ENCODE measurements at places on chromosomes 1 and 21. TPM values are rescaled to one million over a fixed set of nuclear protein-coding genes. Genes with fewer than 3 reads are reported as not detected.

DNA sequence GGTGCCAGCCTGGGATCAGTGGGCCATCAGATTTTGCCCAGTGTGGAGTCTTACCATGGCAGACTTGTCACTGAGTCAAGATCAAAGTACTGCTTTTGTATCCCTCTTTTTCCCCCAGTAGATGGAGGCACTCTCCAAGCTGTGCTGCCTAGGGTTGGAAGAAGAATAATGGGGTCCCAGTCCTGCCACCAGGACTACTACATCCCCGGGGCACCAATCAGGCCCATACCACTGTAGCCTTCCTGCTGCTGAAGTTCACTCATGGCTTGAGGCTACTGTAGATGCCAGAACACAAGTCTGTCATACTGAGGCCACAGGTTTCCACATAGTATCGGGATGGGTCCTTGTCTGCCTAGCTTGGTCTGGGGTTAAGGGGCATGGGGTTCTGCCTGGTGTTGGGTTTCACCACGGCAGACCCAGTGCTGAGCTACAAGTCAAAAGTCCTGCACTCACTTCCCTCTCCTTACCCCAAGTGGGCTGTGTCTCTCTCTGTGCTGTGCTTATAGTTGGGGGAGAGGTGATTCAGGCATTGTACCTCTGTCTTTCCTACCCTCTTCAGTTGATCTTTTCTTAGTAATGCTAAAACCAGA lies 53.4 kb downstream of the PKN2 start:
- H3K27ac ChIP-seq: no peak overlapping the region
- H3K4me1 ChIP-seq: no peaks in the 10 kb centered on the region
- no peaks in the 10 kb centered on the region for H3K27me3 ChIP-seq
- DNase-seq: no peak
- H3K4me3 ChIP-seq: no peak overlapping the region
- peaks cover 8% of the 10 kb centered on the region for H3K36me3 ChIP-seq

DNA sequence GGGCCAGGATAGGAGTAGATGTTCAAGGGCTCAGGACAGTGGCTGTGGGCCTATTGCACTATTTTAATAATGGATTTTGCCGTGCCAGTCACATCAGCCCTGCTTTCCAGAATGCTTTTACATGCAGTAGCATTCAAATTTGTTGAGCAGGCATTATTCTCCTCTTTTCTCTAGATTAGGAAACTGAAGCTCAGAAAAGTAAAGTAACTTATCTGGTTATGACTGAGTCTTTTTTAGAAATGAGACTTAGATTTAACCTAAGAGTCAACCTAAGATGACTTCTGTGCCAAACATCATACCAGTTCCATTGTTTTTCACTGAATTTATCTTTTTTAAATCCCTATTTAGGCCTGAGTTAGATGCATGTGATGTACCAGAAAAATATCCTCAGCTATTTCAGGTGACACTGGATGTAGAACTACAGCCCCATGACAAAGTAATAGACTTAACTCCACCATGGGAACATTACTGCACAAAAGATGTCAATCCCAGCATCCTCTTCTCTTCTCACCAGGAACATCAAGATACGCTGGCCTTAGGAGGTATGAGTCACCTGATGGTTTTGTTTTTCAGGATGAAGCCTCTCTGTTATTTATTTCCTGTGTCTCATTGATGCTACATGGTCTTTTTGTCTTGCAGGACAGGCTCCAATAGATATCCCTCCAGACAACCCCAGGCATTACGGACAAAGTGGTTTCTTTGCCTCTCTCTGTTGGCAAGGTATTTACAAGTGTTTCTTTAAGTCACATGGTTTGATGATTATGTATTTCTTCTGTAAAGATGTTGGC lies 31.4 kb upstream of the LEPR start:
- H3K4me3 ChIP-seq: no peak overlapping the region
- H3K36me3 ChIP-seq: no peaks in the 10 kb centered on the region

DNA sequence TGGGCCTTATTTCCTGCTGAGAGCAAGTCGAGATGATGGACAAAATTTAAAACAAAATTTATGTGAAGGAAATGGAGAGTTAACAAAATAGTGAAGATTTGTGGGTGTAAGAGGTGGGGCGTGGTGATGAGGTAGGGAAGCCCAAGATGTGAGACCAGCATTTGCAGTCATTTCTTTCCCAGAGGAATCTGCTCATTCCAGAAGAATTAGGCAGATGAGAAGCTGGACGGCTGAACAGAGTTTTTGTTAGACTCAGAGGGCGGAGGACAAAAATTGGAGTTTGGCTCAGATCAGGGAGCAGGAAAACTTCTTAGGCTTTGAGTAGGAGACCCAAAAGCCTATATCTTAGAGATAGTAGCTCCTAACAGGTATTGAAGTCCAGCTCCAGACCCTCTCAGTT lies 65.3 kb downstream of the CAMTA1 start:
- no peaks in the 10 kb centered on the region for H3K27me3 ChIP-seq
- no peaks in the 10 kb centered on the region for H3K36me3 ChIP-seq
- no peak overlapping the region for H3K27ac ChIP-seq
- DNase-seq: no peak

DNA sequence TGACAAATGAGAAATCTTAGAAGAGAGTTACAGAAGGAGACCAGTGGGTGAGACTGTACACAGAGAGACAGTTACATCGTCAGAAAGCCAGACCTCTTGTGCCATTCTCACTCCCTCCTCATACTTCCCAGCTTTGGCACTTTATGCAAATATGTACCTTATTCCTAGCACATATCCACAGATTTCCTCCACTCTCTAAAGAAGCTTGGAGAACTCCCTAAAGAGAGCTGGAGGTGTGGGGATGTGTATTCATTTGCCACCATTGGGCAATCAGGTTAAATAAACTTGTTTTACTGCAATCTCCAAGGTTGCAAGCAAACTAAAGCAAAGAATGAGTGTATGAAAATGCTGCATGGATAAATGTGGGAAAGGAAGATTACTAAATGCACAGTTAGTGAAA lies 380.9 kb upstream of the PRMT6 start:
- no peaks in the 10 kb centered on the region for H3K36me3 ChIP-seq
- H3K4me3 ChIP-seq: no peak overlapping the region
- no peaks in the 10 kb centered on the region for H3K4me1 ChIP-seq
- H3K27ac ChIP-seq: no peak overlapping the region
- no peaks in the 10 kb centered on the region for H3K27me3 ChIP-seq

DNA sequence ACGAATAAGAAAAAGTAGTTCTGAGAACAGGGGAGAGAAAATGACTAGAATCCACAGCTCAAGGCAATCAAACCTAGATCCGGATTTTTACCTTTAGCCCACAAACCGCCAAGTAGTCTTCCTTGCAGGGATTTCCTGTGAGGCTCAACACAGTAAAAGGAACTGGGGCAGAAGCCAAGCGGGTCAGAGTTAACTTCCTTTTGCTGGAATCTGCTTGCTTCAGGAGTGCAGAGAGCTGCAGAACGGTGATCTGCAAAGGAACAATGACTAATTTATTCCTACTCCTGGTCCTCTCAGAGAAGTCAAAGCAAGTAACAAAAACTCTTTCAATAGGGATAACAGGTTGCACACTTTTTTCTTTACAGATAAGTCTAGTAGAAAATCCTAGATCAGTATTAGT lies 53.4 kb downstream of the UBR4 start:
- DNase-seq: no peak
- H3K4me3 ChIP-seq: no peak overlapping the region
- H3K4me1 ChIP-seq: no peaks in the 10 kb centered on the region
- H3K27ac ChIP-seq: no peak overlapping the region
- H3K27me3 ChIP-seq: no peaks in the 10 kb centered on the region

DNA sequence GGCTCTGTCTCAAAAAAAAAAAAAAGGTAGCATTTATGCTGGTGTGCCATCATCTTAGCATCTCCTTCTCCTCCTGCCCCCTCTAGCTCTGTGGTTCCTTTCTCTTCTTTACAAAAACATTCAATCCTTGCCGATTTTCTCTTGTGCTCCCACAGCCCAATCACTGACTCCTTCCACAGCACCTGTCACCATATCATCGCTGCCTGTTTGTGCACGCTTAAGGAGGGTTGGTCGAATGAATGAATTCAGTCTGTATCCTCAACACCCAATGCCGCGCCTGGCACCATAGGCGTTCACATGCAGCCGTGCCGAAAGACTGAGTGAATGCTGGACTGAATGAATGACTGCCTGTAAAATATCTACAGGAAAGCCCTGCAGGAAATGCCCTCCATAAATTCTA lies 7.9 kb downstream of the RNU5D-1 start:
- H3K4me3 ChIP-seq: peak overlapping the region; percentile 46
- no peaks in the 10 kb centered on the region for H3K36me3 ChIP-seq
- DNase-seq: no peak
- H3K4me1 ChIP-seq: peaks cover 24% of the 10 kb centered on the region
- H3K27ac ChIP-seq: peak overlapping the region; percentile 54

- H3K27ac ChIP-seq: no peak overlapping the region
- peaks cover 67% of the 10 kb centered on the region for H3K27me3 ChIP-seq
- H3K4me1 ChIP-seq: no peaks in the 10 kb centered on the region
- no peaks in the 10 kb centered on the region for H3K36me3 ChIP-seq
- no peak for DNase-seq
- H3K4me3 ChIP-seq: no peak overlapping the region
These were observed 866 bp upstream of the FNDC5 start for GRCh38 chr1:32871364-32872191.

DNA sequence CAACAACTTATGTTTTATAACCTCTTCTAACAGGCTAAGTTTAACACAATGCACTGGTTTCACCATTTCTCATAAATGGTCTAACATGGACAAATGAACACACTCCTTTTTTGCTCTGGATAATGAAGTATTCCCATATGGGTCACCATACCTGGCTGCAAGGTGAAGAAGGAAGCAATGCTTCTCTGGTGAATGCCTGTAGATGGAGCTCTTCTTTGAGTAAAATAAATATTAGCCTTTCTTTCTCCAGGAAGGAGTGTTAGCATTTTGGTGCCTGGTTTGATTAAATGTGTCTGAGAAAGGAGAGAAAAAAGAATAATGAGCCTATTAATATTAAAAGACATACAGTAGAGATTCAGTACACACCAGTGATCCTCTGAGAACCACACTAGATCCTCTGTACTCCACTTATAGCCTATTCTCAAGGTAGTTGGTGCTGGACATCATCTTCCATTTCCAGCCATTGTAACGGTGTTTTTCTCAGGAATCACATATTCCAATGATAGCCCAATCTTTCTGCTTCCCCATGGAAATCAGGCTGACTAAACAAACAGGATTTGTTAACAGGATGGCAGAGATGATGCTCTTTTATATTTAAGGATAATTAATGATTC lies 17.6 kb downstream of the MTFR1L start:
- no peak overlapping the region for H3K27ac ChIP-seq
- H3K4me1 ChIP-seq: peaks cover 4% of the 10 kb centered on the region

- no peaks in the 10 kb centered on the region for H3K36me3 ChIP-seq
- DNase-seq: no peak
- H3K4me3 ChIP-seq: no peak overlapping the region
- H3K4me1 ChIP-seq: peaks cover 49% of the 10 kb centered on the region
- no peak overlapping the region for H3K27ac ChIP-seq
- H3K27me3 ChIP-seq: no peaks in the 10 kb centered on the region
These were observed 166.1 kb downstream of the HIVEP3 start for GRCh38 chr1:41752514-41753170.

- no peaks in the 10 kb centered on the region for H3K36me3 ChIP-seq
- H3K27me3 ChIP-seq: no peaks in the 10 kb centered on the region
- no peak overlapping the region for H3K27ac ChIP-seq
- H3K4me1 ChIP-seq: no peaks in the 10 kb centered on the region
These were observed 654.2 kb upstream of the PKN2 start for GRCh38 chr1:88029899-88030298.

DNA sequence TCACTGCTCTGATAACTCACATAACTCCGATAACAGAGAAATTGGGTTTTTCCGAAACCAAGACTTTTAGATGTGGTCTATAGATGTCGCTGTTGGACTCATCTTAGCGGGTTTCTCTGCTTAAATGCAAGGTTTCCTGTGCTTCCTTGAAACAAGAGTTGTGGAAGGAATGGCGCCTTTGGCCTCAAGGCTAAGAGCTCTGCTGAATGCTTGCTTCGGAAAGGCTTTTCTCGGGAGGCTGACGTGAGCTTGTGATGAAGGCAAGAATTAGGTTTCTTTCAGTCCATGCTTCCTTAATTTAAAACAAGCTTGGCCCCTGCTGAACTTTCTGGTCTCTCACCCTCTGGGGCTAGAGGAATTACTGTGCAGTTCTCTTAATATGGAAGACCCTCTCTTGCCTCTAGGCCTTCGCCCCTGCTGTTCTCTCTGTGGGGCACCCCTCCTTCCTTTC lies 113.5 kb downstream of the MAP3K21 start:
- DNase-seq: no peak
- H3K4me1 ChIP-seq: no peaks in the 10 kb centered on the region
- no peak overlapping the region for H3K4me3 ChIP-seq

- H3K4me1 ChIP-seq: no peaks in the 10 kb centered on the region
- no peak for DNase-seq
- no peak overlapping the region for H3K27ac ChIP-seq
- no peaks in the 10 kb centered on the region for H3K36me3 ChIP-seq
- no peak overlapping the region for H3K4me3 ChIP-seq
- no peaks in the 10 kb centered on the region for H3K27me3 ChIP-seq
These were observed 11.1 kb downstream of the NOS1AP start for GRCh38 chr1:162080472-162081015.

- no peaks in the 10 kb centered on the region for H3K36me3 ChIP-seq
- H3K27ac ChIP-seq: no peak overlapping the region
- H3K4me3 ChIP-seq: no peak overlapping the region
- peaks cover 34% of the 10 kb centered on the region for H3K4me1 ChIP-seq
- DNase-seq: no peak
These were observed 276.7 kb downstream of the PTPRC start for GRCh38 chr1:198915327-198916231.

DNA sequence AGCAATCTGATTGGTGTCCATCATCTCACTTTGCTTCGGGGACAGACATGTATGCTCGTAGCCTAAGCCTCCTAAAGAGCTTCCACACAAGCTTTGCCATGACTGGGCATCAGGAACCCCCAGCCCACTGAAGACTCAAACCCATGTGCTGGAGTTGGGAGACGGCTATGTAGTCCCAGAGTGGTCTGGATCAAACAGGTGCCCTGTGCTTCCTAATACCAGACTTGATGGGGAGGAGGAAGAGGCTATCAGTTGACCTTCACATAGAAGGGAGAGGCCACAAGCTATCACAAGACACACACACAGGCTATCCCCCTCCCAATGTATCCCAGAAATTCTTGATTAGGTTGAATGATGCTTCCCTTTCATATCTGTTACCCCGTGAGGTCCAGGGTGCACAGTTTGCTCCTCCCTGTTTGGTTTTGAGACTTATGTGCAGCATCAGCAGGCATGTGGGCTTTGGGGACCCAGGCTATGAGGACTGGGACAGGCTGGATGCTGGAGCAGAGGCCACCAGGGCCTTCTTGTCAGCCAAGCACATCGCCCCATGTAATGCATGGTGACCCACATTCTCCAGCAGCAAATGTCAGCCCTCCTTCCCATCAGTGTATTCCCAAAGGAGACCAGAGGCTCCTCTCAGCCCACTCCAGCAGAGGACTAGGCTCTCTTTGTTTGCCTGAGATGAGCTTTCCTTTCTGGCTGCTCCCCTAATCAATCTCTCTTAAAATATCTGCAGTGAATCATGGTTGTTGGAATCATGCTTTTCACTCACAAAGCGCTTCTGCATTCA lies 159.8 kb downstream of the GRIK3 start:
- H3K36me3 ChIP-seq: no peaks in the 10 kb centered on the region
- H3K27ac ChIP-seq: no peak overlapping the region
- H3K27me3 ChIP-seq: no peaks in the 10 kb centered on the region
- H3K4me3 ChIP-seq: no peak overlapping the region
- DNase-seq: no peak

- no peak overlapping the region for H3K4me3 ChIP-seq
- no peaks in the 10 kb centered on the region for H3K27me3 ChIP-seq
- no peak overlapping the region for H3K27ac ChIP-seq
- DNase-seq: no peak
These were observed 21.9 kb downstream of the SYT2 start for GRCh38 chr1:202688401-202688800.

The C8A gene
- total RNA-seq: not detected

The TRPM2 gene
- total RNA-seq: 8.6 TPM

The SYCP1 gene
- total RNA-seq: not detected

The RGS8 gene
- not detected for total RNA-seq

Data from T-cell (primary cell).